ENCODE measurements at places on chromosomes 4 and X.

GRCh38 chrX:76520273-76521054 is 93.0 kb downstream of the MAGEE1 start:
- no peak for DNase-seq

- DNase-seq, result no peak
These were observed 29.0 kb downstream of the SGMS2 start for GRCh38 chr4:107853444-107854355.

- no peak for DNase-seq
These were observed 52.1 kb downstream of the PDGFRA start for GRCh38 chr4:54281054-54281766.

- no peak for DNase-seq
These were observed 9.3 kb downstream of the ATP5ME start for GRCh38 chr4:664713-665231.

DNA sequence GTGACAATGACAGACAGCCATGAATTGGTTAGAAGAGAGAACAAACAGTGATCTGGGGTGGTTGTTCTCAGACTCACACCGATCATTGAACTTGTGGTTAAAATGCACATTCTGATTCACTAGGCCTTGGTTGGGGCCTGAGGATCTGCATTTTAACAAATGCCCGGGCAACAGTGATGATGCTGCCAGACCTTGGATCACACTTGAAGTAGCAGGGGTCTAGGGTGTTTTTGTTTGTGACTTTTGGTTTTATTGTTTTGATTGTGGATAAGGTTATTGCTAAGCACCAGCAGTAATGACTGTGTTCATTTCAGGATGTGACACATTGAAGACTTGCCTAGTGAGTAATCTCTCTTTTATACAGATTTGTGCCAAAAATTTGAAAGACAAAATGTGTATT is 36.5 kb downstream of the TXLNG start:
- DNase-seq, result no peak

- DNase-seq, result no peak
These were observed 456 bp downstream of the PPARGC1A start for GRCh38 chr4:23889391-23889790.

DNA sequence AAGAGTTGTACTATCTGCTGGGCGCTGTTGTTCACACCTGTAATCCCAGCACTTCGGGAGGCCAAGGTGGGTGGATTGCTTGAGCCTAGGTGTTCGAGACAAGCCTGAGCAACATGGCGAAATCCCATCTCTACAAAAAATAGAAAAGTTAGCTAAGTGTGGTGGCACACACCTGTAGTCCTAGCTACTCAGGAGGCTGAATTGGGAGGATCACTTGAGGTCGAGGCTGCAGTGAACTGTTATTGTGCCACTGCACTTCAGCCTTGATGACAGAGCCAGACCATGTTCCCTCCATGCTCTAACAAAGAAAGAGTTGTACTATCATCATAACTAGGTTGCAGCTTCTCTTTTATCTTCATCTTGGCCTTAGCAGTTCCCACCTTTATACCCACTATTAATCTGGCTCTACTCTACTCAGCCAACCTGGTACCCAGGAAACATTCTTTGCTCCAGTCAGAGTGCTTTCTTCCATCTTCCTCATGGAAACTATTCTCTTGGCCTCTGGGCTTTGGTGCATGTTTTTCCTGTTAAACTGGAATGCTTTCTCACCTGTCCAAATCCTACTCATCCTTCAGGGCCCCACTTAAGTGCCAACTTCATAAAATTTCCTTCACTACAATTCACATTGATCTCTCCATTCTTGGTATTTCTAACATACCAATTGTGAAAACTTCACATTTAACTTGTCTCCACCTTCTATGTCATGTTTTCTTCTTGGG is 18.2 kb downstream of the FABP2 start:
- DNase-seq, result no peak

Measured in amygdala (tissue), 56 donors.